ENCODE measurements at places on chromosomes 1 and 21.

- DNase-seq = no peak
Observed at GRCh38 chr1:202274611-202275010, 67.1 kb downstream of the UBE2T start.

- DNase-seq = peak; percentile 35
Observed at GRCh38 chr1:37890378-37891014, 31.1 kb upstream of the MTF1 start.

GRCh38 chr1:20192364-20192763, 6.0 kb upstream of the PLA2G2C start:
- DNase-seq = no peak

DNA sequence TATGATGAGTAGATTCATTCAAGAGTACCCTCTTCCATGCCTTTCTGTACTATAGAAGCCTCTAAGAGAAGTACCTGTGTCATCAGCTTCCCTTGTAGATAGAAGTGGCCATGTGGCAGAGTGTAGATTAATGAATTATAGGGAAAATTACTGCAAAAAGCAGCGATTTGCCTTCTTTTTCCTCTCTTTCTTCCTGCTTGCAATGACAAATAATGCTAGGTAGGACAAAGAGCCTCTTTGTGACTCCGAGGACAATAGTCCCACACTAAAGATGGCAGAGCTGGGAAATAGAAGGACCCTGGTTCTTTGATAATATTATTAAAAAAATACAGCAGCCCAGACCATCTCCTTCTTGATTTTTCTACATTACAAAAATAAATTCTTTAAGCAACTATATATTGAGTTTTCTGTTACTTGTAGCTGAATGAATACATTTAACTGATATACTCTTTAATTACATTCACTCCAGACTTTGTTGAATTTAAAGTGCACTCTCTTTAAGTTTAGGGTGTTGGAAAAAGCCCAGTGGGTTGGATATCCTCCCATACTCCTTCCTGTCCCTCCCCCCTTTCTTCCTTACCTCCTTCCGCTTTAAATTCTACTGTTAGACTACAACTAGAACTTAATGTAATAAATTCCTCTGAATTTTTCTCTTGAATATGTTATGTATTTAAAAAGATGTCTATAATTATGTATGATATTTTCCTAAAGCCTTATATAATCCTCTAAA, 198.2 kb upstream of the APP start:
- no peak for DNase-seq

DNA sequence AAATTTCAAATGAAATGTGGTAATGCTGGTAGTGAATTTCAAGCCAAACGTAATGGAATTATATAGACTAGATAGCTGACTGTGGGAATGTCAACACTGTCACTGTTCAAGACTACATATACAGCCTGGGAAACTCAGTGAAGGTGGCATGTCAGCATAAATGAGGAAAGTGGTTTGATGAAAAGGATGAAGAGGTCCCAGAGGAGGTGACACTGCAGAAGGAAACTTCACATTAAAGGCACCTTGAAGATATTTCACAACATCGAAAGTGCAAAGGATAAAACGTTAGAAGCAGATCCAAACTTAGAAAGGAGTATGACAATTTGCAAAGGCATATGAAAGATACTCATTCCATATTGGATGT, 25.7 kb downstream of the MAPKAPK2 start:
- DNase-seq = no peak

DNA sequence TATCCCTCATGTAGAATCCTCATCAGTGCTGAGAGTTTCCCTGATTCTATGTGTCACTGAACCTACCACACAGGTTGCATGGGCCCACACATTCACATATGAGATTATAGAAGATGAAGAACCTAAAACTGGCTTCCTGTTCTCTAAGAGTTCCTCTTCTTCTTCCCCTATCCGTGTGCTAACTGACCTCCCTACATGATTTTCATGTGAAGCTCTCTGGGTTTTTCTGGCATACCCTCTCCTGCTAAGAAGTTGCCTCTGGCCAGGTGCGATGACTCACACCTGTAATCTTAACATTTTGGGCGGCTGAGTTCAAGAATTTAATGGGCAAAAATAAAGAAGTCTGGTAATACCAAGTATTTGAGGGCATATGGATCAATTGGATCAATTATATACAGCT, 5.5 kb upstream of the CD244 start:
- no peak for DNase-seq

GRCh38 chr1:15951341-15952153, 24.4 kb downstream of the ZBTB17 start:
- no peak for DNase-seq

DNA sequence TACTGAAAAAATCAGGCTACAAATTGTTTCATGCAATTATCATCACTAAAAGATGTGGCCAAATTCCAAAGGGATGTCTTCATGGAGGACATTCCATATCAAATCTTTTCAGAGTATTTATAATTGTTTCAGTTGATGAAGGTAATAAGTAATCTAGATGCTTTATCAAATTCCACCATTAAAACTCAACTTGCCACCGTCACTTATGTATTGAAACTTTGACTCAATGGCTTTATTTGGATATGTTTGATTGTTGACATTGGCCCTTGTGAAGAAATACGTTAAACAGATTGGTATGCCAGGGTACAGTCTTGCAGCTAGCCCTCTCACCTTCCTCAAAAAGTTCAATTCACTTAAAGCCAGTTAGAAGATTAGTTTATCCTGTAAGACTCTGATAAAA, 32.2 kb upstream of the PALMD start:
- no peak for DNase-seq

- no peak for DNase-seq
Observed at GRCh38 chr1:1309251-1310108, 1.1 kb downstream of the PUSL1 start.

- DNase-seq = no peak
Observed at GRCh38 chr21:34570313-34570712, 44.6 kb downstream of the RCAN1 start.

- DNase-seq = no peak
Observed at GRCh38 chr1:72649991-72650390, 367.7 kb upstream of the NEGR1 start.

- DNase-seq = no peak
Observed at GRCh38 chr1:217891966-217892365, 260.8 kb downstream of the SPATA17 start.

DNA sequence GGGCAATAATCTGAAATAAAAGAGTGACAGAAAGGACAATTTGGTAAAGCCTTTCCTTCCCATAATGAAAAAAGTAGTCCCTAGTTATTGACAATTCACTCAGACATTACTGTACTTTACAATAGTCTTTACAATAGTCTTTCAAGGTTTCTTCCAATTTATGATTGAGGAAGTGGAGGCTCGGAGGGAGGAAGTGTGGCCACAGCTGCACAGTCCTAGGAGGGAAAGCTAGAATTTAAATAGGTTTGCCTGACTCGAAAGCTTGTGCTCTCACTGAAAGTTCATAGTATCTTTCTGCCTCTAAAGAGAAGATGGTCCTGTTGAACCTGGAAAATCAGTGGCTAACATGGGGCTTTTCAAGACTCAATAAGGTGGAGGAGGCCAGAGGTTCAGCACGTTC, 203.2 kb downstream of the SDCCAG8 start:
- no peak for DNase-seq

Data from DMS79 treated with DMSO at 0.1 percent for 48 hours (cell line).